ENCODE measurements at places on chromosomes 12 and 14.

DNA sequence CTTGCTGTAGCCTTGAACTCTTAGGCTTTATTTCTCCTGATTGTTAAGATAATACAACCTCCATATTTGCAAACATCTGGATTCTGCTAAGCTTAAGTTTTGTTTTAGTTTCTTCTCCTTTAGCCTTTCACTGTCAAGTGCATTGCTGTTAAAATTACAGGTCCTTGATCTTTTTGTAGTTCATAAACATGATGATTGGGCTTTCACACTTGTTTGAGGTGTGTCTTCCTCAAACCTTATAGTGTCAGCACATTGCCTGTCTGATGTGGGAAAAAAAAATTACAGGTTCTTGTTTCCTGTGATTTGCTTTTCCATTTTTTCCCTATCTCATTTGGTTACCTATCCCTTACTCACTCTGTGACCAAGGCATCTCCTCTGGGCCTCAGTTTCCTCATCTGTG, 59.2 kb downstream of the BICDL1 start:
- no peak for DNase-seq

GRCh38 chr12:11827091-11828061, 177.9 kb downstream of the ETV6 start:
- DNase-seq: no peak

DNA sequence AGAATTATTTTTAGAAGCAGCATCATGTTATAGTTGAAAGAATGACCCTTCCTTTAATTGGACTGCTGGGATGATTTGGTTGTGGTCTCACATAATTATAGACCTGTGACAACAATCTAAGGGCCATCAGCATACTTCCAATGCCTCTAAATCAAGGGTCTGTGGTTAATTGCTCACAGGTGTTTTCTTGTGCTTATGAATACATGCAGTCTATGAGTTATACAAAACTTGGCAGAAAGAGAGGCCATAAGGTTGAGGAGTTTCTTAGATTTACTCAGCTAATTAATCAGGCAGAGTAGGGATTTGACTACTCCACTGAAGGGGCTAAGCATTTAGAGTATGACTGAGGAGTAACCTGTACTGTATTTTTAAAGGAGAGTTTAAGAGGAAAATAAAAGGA, 37.0 kb upstream of the FRMD6 start:
- no peak for DNase-seq

DNA sequence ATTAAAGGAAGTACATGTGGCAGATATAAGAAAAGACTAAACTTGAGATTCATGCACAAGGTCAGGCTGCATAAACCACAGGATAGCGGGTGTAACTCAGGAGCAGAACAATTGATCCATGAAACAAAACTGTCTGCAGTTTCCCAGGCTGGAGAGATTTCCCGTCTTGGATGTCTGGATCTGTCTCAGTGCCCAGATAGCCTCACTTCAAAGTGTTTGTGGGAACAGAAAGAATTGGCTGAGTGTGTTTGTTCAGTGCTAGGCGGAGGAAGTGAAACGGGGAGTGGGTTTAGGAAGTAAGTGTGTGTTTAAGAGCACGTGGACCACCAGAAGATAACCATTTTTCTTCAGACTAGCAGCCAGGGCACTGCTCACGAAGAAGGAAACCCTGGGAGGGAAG, 1.4 kb upstream of the RNASE10 start:
- no peak for DNase-seq

DNA sequence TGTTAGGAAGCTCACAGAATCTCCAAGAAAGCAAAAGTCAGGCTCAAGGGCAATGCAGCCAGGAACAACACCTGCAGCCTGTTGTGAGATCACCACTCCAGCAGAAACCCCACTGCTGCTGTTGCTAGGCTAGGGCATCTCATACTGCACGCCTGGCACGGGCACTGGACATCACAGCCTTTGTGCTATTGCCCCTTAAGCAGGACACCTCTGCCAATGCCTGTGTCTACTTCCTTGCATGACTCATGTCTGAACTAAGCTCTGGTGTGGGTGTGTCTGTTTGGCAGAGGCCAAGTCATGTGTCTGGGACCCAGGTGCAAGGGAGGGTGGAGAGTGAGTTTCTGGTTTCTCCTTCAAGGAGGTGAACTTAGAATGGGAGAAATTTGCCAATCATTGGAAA, 10.0 kb upstream of the DDX47 start:
- no peak for DNase-seq

DNA sequence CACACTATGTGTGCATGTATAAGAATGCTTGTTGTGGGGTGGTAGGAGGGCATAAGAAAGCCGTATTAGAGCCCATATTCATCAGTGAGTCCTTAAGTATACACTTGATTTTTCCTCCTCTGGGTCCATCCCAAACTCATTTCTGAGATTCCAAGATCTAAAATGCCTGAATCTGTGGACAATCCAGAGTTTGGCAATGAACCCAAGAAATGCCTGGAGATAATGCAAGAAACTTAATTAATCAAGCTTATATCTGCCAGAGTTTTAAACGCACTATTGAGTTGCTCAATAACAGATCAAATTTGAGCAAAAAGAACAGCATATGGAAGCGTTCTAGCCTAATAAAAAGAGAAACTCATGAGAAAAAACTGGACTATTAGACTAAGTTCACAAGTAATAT, 143.4 kb upstream of the NAV3 start:
- DNase-seq: no peak

GRCh38 chr14:92675421-92675820, 73.0 kb downstream of the LGMN start:
- DNase-seq: no peak

DNA sequence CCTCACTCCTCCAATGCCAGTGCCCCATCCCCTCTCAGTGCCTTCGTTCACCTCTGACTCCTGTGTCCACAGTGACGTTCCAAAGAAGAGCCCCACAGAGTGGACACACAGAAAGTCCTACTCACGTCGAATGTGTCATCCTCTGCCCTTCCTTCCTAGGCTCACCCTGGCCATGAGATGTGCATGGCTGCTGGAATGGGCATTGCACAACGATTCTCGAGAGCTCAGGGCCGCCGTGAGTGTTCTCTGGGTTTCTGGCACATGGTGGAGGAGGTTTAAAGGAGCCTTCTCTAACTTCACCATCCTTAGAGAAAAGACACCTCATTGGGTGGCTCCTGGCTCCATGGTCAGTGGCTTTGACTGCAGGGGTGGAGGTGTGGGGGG, 12.8 kb upstream of the CEP170B start:
- no peak for DNase-seq

GRCh38 chr12:120439646-120440247, 1.8 kb downstream of the COX6A1 start:
- DNase-seq: peak; percentile 26

- no peak for DNase-seq
Measured at GRCh38 chr12:96215919-96216273, 21.7 kb downstream of the ELK3 start.

DNA sequence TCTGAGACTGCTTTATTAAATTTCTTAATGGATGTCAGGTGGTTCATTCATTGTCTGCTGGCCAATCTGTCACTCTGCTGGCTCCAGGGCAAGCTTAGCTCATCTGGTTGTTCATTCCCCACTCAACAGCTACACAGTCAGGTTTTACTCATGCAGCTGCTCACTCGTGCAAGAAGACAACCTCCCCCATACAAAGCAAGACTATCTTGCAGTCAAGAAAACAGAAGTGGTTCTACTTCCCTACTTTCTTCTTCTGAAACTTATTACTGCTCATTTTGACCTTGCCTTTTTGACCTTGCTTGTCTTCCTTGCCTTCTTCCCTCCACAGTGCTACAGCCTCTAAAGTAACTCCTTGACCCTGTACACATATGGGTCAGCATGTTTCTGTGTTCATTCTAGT, 277.9 kb downstream of the SSPN start:
- DNase-seq: no peak

DNA sequence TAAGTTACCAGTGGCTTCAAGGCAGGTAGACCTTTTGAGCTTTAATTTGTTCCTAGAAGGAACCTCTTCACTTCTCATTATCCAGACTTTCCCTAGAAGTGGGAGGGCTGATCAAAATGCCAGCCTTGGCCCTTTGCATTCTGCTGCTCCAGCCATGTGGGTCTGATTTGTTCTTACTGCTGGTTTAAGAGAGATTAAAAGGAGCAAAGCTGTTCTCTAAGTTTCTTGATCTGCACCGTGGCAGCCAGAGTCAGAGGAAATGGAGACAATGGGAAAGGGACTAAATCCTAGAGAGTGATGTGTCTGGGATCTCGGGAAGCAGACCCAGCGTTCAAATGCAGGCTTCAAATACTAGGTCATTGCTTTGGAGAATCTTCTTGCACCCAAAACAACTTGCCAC, 759.7 kb downstream of the DIO2 start:
- DNase-seq: no peak

GRCh38 chr14:69711065-69711464, 55.9 kb upstream of the SRSF5 start:
- no peak for DNase-seq

DNA sequence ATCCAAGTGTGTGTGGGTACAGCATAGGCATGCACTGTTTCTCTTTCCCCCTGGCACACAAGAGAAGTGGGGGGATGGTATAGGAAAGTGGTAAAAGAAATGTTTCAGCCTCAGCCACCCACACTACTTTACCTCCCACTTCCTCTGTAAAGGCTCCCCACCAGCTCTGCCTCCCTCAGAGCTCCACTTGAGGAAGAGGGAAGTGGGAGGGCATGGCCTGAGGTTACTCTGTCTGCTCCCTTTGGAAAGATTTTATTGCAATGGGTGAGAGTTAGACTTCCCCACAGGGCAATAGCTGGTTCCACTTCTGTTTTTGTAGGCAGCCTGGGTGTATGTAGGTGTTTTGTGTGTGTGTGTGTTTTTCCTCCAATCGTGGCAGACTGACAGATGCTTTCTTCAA, 145.3 kb downstream of the SSPN start:
- no peak for DNase-seq

DNA sequence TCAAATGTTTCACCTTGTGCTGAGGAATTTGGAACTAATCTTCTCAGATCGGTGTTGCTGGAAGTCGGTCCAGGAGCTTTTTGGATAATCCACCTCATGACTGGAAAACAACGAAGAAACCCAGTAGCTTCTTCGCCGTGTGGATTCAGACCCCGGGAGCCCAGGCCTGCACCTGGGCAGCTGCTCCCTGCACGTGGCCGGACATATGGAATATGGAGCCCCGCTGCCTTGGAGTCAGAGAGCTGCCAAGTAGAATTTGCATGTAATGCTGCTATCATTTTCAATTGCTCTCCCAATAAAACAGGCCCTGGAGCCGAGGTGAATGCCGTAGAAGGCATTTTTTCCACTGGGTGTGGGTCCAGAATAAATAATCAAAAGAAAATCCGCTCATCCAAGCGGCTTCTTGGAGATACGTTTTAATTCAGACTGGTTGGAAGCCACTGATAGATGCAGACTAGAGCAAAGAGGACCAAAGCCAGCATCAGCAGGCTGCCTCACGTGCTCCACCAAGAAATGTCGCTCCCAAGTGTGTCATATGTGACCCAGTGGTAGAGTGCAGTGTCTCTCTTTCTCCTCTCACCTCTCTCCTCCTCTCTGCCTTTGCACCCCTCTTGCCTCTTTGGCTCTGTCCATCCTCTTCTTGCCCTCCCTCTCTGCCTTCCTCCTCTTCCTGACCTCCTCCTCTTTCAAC, 115.3 kb downstream of the ZNF664 start:
- no peak for DNase-seq

- DNase-seq: no peak
Measured at GRCh38 chr12:109738878-109739665, 25.4 kb downstream of the FAM222A start.

DNA sequence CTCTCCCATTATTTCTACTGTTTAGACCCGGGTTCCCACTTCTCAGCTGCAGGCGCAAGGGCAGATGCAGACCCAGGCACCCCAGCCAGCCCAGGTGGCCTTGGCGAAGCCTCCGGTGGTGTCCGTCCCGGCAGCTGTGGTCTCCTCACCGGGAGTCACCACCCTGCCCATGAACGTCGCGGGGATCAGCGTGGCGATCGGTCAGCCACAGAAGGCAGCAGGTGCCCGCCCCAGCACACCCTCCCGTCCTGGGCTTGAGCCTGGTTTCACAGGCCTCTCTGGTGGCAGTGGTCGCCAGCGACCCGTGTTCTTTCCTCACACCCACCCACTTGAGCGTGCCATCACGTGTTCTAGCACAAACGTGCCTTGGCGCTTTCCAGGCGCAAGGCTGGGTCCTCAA, 77.4 kb downstream of the DDX51 start:
- DNase-seq: no peak

- no peak for DNase-seq
Measured at GRCh38 chr14:75418850-75419768, 8.7 kb upstream of the JDP2 start.

DNA sequence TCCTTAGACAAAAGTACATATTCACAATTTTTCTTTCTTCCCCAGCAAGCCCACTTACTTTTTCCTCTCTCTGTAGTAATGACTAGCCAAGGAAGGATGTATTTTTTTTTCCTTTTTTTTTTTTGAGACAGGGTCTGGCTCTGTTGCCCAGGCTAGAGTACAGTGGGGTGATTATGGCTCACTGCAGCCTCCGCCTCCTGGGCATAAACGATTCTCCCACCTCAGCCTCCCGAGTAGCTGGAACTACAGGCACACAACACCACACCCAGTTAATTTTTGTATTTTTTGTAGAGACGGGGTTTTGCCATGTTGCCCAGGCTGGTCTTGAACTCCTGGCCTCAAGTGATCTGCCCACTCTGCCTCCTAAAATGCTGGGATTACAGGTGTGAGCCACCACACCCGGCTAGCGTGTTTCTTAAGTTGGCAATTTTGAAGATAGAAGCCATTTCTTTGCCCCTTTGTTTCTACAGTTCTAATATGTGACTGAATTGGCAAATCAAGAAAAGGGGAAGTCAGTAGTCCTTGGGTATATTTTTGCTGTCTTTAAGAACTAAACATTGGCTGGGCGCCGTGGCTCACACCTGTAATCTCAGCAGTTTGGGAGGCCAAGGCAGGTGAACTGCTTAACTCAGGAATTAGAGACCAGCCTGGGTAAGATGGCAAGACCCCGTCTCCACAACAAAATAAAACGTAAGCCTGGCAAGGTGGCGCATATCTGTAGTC, 3.2 kb upstream of the NACA start:
- no peak for DNase-seq

DNA sequence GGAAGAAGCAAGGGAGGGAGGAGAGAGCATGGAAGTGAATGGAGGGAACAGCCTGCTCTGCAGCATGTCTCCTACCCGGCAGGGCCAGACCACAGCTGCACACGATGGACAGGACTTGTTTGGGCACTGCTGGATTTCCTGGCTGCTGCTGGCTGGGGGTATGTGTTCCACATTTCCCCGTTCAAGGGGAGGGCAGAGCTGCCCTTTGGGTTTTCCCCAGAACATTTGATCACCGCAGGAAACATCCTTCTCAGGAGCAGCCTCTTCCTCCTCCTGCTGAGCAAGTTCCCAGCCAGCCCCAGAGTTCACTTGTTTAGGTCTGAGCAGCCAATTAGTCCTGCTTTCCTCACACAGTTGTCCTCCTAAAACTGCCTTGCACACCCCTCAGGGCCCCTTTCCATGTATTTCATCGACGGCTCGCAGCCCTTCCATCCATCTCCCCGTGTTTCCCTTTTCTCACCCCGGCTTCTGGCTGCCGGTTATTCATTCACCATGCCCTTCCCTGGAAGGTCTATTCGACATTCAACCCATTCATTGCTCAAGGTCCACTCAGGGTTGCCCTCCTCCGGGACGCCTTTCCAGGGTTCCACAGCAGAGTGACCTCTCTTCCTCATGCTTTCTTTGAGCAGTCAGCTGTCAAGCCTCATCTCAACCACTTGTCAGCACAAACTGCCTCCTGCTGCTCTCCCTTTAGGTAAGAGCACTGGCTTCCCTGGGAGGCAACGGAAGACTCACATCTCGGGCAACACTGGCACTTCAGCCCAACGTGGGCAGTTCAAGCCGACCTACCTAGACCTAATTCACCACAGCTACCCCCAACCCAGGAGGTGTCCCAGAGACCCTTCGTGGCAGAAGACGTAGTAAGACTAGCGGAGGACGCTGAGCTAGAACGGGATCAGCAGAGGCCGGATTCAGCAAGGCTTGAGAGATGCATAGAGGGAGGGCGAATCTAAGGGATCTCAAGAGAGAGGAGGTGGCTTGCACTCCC, 20.1 kb upstream of the ANO2 start:
- no peak for DNase-seq
